ENCODE measurements at places on chromosomes 2 and 18. TPM values are rescaled to one million over a fixed set of nuclear protein-coding genes. Genes with fewer than 3 reads are reported as not detected.

CFAP65 gene
- 0.48 TPM for total RNA-seq

SKA1 gene
- total RNA-seq: 11.9 TPM

EVX2 gene
- total RNA-seq: not detected

WDR12 gene
- total RNA-seq: 70.2 TPM

DYNAP gene
- not detected for total RNA-seq

PDE6D gene
- total RNA-seq: 23.3 TPM

Measured in A549 treated with Mapracorat at 1 μM for 4 hours (cell line).